Foreskin keratinocyte (primary cell): ENCODE measurements at places on chromosomes 4 and X. TPM values are rescaled to one million over a fixed set of nuclear protein-coding genes. Genes with fewer than 3 reads are reported as not detected.

Gene TIMP1
- 231 and 234 TPM in 2 replicates for polyA plus RNA-seq

DNA sequence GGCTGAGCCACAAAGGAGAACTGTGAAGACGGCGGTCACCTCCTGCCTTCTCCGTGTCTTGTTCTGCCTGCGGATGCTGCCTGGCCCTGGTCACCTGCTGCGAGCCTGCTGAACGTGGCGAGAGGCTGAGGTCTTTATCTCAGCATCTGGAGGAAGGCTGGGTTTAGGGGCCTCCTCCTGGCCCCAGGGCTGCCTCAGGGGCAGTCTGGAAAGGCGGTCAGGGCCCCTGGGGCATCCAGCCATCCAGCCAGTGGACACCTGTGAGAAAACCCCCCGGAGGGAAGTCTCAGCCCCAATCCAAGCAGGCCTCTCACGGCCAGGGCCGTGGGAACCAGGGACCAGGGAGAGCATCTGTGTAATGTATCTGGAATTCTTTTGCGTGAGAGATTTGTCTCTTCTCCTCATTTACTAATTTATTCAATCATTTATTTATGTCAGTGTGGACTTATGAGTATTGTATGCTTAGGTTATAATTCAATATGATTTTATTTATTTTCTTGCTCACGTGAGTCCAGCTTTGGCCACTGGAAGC, 11.3 kb downstream of the PDE6B start:
- no peak for DNase-seq

DNA sequence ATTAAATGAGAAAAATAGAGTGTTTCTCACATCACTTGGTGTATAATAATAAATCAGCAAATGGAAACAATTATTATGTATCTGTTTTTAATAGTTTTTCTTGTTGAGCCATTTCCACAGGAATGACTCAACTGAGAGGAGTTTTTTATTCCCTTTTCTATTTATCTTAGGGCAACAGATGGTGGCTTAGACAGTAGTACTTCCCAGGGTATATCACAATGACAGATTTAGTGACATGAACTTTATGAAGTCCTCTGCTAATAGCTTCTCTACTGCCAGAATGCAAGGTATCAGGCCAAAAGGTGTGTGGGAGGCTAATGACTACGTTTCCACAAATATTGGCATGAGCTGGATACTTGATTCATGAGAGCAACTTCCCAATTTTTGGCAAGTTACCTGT, 126.7 kb downstream of the HTR2C start:
- no peak for DNase-seq

DNA sequence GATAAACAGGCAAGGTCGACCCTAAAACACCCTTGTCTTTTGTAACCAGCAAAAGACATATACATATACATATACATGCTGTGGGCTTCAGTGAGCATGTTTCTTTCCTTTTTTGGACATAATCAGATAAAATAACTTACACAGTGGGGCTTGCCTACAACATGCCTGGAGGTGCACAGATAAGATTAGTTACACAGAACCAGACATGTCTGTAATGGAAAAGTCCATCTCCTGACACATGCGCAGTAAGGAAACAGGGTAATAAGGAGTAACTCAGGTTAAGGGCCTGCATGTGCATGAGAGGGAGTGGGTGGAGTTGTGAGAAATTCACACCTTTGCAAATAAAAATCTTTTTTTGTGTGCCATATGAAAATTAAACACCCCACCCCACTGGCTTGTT, 3.4 kb downstream of the UGT2A1 start:
- peak; percentile 58 for DNase-seq

DNA sequence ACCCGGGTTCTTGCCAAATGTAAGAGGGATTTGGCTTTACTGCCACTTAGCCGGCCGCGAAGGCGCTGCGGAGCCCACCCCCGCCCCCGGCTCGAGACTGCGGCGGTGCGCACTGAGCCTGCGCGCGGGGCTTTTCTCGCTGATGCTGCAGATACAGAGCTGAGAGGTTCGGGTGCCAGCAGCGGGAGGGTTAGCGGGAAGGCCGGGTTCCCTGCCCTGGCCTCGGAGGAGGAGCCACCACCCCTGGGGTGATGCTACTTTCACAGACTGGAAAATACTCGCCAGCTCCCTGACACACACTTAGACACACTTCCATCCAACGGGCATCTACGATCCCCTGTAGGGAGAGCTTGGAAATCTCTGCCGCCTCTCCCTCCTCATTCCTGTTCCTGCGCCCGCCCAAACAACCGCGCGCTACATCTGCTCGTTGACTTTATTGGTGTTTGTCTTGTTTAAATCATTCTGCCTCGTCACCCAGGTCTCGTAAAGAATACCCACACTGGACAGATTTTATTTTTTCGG, 2.1 kb upstream of the PCDH7 start:
- no peak for DNase-seq

DNA sequence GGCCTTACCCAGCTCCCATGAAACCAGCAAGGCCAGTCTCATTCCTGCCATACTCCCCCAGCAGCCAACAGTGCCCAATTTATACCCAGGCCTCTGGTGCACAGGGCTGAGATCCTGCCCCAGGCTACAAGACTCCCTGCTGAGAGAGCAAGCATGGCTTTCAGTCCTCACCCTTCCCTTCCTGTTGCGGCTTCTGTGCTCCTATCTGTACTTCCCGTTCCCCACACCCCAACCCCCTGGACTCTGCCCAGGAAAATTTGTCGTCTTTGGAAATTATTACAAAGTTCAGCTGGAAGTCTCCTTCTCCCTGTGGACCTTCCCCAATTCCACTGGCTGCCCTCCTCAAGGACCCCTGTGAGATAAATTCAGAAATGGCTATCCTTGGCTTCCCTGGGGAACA, 84.1 kb upstream of the GK2 start:
- no peak for DNase-seq

- peak; percentile 24 for DNase-seq
Measured at GRCh38 chr4:9898596-9899305, 117.3 kb downstream of the DRD5 start.

DNA sequence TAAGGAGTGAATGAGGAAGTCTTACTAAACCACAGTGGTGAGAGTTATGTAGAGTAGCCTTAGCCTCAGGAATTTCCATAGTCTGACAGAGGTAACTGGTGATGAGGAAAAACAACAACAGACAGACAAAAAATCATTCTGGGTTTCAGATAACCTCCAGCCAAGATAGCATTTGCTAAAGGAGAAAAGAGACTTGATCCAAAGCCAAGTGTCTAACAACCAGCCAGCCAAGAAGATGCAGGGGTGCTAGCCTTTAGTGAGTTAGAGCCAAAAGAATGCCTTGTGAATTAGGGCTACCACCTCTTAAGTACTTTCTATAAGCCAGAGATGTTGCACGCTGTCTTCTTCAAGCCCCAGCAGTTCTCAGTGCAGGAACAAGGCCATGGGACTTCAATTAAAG, 478.0 kb upstream of the CPEB2 start:
- DNase-seq, result no peak

- DNase-seq, result no peak
Measured at GRCh38 chrX:13078739-13079444, 34.5 kb upstream of the FAM9C start.

DNA sequence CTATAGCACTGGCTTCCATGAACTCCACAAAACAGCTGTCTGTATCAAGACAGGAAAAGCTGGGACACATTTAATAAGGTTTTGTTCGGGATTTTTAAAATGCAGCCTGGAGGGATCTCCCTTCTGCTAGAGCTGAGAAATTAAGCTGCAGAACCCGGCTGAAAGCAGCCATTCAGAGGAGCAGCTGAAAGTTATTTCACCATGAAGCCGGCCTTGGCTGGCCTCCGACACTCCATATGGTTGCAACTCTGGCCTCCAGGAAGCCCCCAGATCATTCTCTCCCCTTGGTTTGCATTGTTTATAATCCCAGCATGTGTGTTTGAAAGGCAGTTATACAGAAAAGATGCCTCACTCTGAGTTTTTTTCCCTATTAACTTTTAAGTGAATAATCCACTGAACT, 239.4 kb downstream of the SPATA18 start:
- no peak for DNase-seq

DNA sequence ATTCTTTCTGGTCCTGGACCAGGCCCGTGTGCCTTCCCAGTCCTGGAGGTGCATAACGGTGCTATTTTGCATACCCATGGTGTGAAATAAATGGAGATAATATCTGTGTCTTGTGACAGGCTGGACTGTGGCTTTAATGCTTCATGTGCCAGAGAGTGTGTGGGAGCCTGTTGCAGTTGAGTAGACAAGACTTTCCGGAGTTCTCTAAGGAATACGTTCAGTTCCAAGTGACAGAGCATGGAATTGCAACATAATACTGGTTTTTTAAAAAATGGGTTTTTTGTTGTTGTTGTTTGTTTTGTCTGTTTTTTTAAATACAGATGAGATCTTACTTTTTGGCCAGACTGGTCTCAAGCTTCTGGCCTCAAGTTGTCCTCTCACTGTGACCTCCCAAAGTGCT, 74.0 kb downstream of the HPRT1 start:
- no peak for DNase-seq

DNA sequence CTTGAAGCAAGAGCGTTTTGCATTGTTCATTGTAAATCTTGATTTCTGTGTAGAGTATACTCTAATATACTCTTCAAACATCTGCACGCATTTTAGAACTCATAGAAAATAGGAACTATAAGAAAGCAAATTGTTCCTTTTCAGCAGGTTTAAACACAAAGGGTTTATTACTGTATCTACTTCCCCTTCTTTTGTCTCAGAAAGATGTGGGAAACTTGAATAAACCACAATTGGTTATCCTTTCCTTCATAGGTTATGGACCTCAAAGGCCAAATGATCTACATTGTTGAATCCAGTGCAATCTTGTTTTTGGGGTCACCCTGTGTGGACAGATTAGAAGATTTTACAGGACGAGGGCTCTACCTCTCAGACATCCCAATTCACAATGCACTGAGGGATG, 46.0 kb upstream of the GUCY1B1 start:
- DNase-seq, result no peak

DNA sequence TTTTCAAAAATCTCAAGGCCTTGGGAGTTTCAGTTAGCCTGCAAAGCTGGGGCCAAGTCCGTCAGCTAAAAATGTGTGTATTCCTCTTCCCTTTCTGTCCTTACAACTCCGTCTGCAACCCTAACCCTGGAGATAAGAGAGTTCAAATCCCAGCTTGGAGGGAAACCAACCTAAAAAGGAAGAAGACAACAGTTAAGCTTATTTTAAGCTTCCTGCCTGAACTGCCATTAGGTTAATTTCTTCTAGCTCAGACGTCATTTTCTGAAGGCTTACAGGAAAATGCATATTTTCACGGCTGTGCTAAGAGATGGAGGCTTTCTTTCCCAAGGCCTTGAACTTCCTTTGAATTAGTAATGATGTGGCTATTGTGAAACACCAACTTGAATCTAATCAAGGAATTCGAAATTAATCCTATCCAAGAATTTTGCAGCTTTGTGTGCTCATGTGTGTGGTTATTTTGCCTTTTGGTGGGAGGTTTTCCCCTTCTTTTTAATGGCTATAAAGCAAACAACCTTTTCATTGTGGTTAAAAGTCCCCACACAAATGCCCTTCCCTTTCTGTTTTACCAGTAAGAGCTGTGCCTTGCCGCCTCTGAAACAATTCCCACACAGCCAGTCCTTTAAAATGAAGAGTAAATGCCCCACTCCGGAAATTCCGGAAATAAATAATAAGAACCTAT, 103.5 kb downstream of the IRF2 start:
- no peak for DNase-seq

Gene JCHAIN
- polyA plus RNA-seq, result not detected in 2 replicates

DNA sequence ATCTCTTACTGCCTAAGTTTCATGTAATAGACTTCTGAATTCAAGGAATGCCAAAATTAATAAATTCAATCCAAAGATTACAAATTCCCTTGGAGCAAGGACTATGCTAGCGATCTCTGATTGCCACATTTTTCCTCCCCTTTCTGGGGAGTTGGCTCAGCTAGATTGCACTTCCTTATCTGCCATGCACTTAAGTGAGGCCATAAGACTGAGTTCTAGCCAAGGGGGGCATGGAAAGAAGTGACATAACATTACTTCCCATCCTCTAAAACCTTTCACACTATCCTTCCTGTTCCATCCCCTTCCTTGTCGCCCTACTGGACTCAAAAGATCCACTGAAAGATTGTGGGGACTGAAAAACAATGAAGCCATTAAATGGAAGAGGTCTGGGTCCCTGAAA, 53.8 kb upstream of the TXK start:
- no peak for DNase-seq

DNA sequence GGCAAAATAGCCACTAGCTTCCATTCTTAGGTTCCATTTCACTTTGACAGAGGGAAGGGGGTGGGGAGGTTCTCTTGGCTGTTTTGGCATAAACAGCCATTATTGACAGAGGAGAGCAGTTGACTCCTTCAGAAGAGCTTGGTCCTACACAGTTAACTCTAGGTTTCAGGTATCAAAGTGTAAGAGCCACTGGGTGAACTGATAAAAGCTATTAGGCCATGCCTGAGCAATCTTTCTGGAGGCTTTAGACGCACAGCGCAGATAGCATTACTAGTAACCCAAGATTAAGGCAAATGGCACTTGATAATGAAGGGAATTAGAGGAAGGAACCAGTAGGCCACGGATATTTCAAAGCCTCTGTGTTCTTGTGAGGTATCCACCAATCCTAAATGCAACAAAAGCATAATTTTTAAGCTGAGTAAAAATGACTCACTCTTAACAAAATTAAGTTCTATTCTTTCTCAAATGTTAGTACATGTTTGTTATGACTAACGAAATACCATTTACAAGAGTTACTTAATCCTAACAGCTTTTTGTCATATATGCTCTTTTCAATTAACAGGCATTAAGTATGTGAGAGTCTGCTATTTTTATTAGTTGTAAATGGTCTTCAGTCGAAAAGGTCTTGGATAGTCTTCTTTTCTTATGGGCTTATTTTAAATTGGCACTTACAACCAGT, 53.6 kb downstream of the SLC7A11 start:
- DNase-seq, result peak; percentile 84

DNA sequence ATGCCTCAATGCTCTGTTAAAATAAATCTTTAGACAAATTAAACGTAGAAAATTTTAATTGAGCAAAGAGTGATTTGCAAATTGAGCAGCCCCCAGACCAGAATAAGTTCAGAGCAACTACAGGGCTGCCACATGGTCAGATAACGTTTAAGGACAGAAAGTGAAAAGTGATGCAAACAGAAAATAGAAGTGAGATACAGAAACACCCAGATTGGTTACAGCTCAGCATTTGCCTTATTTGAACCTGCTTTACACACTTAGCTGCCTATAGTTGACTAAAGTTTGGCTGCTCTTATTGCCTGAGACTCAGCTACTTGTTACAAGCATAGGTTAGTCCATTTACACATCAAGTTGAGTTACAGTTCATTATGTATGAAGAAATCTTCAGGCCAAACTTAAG, 1800.8 kb upstream of the PCDH10 start:
- no peak for DNase-seq

GRCh38 chr4:94354474-94354896, 11.8 kb upstream of the HPGDS start:
- no peak for DNase-seq

GRCh38 chrX:140501940-140502468, 2.9 kb downstream of the SOX3 start:
- no peak for DNase-seq

GRCh38 chr4:87042986-87043820, 108.4 kb downstream of the AFF1 start:
- no peak for DNase-seq
